ENCODE measurements at places on chromosomes 11 and 22.
A peak's percentile ranks its signal among the peaks of the same experiment; 100 is the strongest.

GRCh38 chr11:31821766-31822165, 10.6 kb upstream of the PAX6 start:
- DNase-seq = no peak

GRCh38 chr11:126188332-126189108, 22.9 kb downstream of the RPUSD4 start:
- no peak for DNase-seq

GRCh38 chr22:17098379-17098819, 13.6 kb downstream of the IL17RA start:
- no peak for DNase-seq

DNA sequence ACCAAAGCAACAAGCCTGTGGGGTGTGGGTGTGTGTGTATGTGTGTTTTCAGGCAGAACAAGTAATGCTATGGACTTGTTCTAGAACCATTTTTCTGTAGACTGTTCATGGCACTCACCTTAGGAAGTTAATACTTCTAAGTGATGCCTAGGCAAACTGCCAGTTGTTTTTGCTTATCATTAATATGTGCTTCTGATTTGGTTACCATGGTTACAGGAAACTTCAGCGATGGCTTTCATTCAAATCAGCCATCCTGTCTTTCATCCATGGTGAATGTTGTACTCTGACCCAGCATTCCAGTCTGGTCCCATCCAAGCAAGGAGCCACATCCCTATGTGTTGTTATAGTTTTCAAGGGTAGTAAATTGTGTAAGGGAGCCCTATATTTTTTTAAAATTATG, 49.8 kb upstream of the ARHGAP20 start:
- DNase-seq = no peak

GRCh38 chr22:23175817-23176644, 4.3 kb upstream of the BCR start:
- DNase-seq = no peak

DNA sequence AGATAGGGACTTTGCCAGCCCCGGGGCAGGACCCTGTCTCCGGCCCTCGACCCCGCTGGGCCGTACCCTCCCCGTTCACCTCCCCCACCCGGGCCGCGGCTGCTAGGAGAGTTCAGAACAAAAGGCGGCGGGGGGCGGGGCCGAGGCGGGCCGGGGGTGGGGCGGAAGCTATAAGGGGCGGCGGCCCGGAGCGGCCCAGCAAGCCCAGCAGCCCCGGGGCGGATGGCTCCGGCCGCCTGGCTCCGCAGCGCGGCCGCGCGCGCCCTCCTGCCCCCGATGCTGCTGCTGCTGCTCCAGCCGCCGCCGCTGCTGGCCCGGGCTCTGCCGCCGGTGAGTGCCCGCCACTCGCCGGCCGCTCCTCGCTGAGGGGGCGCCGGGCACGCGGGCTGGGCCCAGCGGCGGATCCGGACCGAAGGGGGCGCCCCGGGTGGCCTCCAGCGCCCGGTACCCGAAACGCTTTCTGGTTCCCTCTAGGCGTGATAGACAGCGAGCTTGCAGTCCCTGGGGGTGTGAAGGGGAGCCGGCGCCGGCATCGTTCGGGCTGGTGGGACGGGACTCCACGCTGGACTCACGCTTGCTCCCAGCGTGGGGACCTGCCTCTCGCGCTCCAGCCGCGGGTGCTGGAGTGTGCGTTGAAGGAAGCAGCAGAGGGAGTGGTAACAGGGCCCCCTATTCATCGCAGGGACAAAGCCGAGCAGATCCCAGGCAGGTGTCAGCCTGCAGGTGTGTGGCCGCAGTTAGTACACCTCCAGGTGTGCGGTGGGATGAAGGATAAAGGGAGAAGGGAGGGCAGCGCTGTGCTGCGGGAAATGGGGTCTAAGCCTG, at the start of gene MMP11:
Gene MMP11, plus strand, starts transcription at position 201 of the 825 bp plus-strand sequence. Its CDS starts 22 bp downstream, at position 223.
- peak; percentile 38 for DNase-seq

DNA sequence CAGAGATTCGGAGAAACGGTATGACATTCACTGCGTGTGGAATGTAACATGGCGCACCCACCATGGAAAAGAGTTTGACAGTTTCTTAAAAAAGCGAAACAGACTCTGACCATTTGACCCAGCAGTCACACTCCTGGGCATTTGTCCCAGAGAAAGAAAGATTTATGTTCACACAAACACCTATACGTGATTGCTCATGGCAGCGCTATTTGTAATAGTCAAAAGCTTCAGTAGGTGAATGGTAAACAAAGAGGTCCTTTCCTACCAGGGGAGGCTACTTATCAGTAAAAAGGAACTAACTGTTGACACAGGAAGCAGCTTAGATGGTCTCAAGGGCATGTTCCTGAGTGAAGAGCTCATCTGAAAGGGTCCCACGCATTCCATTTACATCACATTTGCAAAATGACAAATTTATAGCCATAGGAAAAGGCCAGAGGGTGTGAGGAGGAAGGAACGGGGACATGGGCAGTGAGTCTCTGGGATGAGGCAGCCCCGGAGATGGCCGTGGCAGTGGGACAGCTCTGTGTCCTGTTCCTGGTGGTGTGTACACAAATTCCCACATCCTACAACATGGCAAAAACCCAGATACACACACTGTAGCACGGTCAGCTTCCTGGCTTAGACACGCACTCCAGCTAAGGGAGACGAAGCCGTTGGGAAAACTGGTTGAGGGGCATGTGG, 14.6 kb upstream of the KRTAP5-6 start:
- DNase-seq = no peak

DNA sequence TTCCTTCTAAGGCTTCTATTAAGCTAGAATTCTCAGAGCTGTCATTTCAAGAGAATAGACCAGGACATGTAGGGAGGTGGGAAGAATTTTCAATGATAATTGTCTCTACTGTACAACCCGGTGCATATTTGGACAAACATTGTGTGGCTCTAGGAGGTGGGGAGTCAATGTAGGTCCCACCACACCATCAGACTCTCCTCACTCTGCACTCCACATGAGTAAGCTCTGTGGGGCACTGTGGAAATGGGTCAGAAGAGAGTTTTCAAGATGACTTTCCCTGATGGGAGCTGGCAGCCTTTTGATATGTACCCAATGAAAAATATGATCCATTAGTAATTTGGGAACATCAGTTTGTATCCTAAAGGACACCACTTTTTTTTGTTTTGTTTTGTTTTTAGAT, 33.2 kb downstream of the OR2AG2 start:
- no peak for DNase-seq

All from effector memory CD4-positive, alpha-beta T cell (primary cell).